Activated T-helper 9 cell treated with anti-CD3 and anti-CD28 coated beads, Interleukin-2, amount 50 U/mL, for 16 hours (primary cell): ENCODE measurements at places on chromosomes 13 and 19.

DNA sequence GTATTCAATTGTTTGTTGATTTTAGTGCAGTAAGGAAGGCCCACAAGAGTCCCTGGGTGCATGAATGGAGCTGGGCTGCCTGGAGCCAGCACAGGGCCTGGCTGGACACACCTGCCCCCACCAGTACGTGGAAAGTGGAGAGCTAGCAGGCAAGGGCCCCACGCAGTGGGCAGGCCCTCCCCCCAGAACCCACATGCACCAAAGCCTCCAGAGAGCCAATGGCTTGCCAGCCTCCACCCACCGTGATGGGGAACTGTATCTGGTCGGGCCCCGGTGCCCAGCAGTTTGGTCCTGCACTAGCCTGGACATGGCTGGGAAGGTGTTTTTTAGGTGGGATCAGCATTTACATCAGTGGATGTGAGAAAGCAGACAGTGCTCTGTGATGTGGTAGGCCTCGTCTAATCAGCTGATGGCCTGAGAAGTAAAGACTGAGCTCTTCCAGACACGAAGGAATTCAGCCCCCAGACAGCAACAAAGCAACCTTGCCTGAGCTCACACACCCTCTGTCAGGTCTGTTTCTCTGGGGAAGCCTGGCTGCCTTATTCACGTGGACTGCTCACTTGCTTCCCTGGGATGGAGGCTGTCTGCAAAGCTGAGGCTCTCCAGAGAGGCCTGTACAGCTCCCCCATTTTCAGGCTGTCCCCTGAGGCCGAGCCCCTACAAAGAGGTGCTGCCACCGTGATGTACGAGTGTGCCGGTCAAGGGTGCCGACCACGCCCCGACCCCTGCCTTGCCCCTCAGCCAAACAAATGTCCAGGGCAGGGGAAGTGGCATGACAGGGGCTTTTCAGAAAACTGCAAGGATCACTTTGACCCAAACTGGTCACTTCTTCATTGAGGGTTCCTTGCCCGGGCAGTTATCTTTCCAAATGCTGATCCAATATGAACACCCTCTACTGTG, 27.5 kb downstream of the RAB20 start:
- DNase-seq: no peak

DNA sequence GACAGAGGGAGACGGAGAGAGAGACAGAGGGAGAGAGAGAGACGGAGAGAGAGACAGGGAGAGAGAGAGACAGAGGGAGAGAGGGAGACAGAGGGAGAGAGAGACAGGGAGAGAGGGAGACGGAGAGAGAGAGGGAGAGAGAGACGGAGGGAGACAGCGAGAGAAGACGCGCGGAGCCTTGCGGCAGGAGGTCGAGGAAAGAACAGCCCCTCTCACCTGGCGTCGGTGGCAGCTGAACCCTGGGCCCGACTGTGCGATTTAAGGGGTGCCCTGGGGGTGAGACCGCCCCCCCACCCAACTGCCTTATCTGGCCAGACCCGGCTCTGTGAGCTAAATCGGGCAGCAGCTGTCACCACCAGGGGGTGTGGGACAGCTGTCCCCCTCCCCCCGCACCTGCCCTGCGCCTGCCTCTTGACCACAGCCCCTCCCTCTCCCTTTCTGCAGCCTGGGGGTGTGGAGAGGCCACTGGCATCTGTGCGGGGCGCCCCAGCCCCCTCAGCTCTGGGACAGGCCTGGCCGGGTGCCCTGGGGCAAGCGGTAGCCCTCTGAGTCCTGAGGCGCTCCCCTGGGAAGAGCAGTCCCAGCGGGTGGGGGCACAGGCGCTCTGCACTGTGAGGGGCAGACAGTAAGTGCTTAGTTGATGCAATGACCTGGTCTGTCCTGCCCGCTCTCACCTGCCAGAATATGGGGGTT, 10.8 kb downstream of the JOSD2 start:
- DNase-seq: no peak

DNA sequence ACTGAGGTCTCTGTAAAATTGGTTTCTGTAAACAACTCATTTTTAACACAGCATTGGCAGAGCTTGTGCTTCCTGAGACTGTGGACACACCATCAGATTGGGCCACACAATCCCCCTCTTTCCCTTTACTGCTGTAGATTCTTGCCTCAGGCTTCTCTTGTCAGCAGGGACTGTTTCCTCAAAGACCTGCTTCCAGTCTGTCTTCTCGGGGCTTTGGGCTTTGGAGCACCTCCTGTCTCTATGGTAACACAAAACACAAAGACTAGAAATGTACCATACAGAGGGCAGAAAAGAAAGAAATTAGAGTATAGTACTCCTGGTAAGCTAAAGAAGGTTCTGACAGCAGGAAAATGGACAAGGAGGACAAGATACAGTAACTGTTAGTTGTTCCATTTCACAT, 484.5 kb downstream of the DIAPH3 start:
- DNase-seq: no peak

GRCh38 chr19:42494321-42494720, 34.0 kb downstream of the CEACAM1 start:
- DNase-seq: no peak
